T-helper 9 cell (primary cell): ENCODE measurements at places on chromosomes 5 and 9.

GRCh38 chr5:11069041-11069440 is 308.0 kb upstream of the DAP start:
- DNase-seq, result no peak

DNA sequence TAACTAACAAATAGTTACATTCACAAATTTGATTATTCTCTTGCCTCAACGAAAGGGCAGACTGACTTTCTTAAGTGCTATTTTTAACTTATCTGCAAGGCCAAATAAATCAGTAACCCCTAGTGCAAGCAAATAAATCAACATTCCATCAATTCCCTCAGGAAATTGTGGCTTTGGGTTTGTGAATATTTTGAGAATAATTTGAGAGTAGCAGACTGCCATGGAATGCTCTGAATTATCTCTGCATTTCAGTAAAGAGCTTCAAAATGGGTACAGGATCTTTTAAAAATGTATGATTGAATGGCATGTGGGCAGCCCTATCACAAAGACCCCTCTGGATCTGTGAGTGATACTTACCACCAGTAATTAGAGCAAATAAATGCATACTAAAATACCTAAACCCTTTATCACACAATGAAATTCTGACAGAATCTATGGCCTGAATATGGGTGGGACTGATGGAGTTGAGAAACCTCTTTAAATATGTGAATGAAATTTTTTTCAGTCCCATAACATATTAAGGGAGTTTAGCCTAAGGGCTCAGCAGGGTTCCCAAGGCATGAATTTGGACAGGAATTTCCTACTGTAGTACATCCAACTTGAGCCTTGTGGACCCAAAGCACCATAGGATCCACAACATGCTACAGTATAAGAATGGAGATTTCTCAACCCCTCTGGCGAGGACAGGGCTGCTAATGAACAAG is 92.5 kb upstream of the ITGA2 start:
- no peak for DNase-seq

- DNase-seq, result no peak
These were observed 32.6 kb downstream of the SPATA31D1 start for GRCh38 chr9:82021198-82021597.

- no peak for DNase-seq
These were observed 29.4 kb upstream of the TNIP1 start for GRCh38 chr5:151110122-151110681.

- DNase-seq, result no peak
These were observed 41.9 kb downstream of the NCS1 start for GRCh38 chr9:130213911-130214761.

DNA sequence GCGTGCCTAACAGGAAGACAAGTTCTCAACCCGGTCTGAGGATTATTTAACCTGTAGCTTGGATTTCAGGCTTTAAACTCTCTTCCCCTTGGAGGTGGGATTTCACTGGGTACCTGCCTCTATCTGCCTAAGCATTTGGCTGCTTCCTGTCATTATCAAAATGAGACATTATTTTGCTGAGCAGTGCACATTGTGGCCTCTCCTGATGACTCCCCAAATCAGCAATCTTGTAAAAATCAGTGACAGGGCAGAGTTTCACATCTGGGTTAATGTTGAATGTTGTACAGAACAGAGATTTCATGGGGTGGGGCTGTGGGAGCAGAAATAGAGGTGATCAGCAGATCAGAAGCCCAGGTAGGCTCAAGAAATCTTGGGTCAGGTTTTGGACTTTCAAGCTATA is 605.9 kb downstream of the ELAVL2 start:
- no peak for DNase-seq

DNA sequence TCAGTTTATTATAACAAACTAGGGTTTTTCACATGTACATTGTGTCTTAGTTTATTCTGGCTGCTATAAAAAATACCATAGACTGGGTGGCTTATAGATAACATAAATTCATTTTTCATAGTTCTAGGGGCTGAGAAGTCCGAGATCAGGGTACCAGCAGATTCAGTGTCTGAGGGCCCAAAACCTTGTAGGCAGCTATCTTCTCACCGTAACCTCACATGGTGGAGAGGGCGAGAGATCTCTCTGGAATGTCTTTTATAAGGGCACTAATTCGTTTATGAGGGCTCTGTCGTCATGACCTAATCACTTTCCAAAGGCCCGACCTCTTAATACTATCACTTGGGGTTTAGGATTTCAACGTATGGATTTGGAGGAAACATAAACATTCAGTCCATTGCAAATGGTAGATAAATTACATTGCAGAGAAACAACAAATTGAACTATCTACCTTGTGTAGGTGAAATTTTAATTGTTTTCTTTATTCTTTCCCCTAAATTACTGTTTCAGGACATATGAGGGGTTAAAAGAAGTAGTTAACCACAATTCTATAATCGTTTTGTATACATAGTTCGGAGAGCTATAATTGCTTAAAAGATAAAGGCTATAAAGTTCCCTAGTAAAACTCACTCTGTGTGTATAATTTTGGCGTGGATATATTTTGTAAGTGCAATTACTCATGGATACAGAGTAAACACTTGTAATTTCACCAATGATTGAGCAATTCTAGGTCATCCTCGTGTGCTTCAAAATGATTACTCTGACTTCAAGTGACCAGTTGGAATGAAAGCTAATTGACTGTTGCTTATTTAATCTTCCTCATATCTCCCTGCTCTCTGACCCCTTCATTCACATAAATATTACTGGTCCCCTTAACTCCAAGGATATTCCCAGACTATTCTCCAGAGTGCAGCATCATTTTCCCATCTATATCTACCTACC is 247.5 kb upstream of the TMEM161B start:
- DNase-seq, result no peak

- no peak for DNase-seq
These were observed 93.7 kb downstream of the SNCAIP start for GRCh38 chr5:122405751-122406150.

GRCh38 chr9:137303893-137304382 is 1.9 kb upstream of the NRARP start:
- DNase-seq, result no peak

GRCh38 chr9:86201474-86202337 is 57.8 kb downstream of the C9orf153 start:
- no peak for DNase-seq

DNA sequence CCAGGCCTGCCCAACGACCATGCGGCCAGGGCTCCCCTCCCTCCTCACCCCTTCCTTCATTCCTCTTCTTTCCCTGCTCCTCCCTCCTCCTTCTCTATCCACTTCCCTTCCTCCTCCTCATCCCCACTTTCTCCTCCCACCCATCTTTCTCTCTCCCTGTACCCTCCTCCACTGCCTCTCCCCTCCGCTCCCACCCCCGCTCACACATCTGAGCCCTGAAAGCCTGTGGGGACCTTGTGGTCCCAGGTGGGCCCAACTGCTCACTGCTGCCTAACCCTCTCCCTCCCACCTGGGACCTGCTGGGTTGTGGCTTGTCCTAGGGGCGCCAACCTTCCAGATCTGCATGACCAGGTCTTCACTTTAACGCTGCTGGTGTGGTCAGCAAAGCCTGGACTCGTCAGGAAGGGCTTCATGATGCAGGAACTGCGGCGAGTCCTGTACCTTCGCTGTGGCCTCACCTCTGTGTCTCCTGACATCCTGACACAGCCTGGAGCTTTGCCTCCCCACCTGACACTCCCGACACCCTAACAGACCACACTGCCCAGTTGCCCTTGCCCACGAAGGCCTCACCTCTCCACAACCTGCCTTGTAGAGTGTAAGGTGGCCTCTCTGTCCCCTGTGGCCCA is 34.6 kb downstream of the C5orf15 start:
- no peak for DNase-seq

GRCh38 chr5:79962575-79963222 is 28.4 kb downstream of the MTX3 start:
- DNase-seq, result no peak

DNA sequence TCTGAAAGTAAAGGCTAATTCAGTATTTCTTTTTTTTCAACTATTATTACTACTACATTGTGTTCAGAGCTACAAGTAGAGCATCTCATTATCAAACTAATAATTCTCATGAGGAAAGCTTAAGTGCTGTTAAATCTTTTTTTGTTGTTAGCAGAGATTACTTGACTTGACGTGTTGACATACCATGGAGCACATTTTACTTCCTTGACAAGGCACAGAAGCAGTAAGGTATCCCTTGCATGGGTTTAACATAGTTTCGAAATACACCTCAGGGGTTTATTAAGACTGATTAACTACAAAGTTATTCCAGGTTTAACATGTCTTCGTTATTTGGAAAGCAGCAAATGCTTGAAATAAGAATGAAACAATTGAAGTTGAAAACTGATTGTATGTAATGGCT is 7.0 kb downstream of the SPDL1 start:
- no peak for DNase-seq

GRCh38 chr9:102514541-102514940 is 480.6 kb upstream of the CYLC2 start:
- DNase-seq, result no peak

GRCh38 chr9:129568560-129569501 is 52.1 kb downstream of the C9orf50 start:
- DNase-seq, result peak; percentile 19

GRCh38 chr5:128038643-128039042 is 44.9 kb upstream of the SLC12A2 start:
- DNase-seq, result no peak

DNA sequence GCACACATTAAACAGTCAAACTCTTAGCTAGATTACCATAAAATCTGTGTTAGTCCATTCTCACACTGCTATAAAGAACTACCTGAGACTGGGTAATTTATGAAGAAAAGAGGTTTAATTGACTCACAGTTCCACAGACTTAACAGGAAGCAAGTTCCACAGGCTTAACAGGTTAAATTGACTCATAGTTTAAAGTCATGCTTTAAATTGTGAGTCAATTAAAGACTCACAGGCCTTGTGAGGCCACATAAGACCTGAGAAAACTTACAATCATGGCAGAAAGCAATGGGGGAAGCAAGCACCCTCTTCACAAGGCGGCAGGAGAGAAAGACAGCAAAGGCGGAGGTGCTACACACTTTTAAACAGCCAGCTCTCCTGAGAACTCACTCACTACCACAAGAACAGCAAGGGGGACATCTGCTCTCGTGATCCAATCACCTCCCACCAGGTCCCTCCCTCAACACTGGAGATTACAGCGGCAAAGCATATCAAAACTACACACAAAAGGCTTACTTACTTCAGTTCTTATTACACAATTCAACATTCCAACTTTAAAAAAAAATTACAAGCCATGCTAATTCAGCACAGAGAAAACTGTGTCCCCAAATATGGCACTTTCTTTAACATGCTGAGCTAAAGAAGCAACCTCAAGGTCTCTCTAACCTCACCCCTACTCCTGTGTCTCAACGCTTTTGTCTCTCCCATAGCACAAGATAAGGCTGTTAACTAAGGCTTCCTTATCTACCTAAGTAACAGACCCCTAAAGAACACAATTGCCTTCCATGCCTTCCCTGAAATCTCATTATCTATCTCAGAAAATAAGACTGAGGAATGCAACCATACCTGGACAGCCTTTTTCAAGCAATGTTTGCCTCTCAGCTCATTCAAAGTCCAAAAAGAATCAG is 805.1 kb downstream of the NR2F1-AS1 start:
- DNase-seq, result no peak
